Left cardiac atrium (tissue), 4 donors: ENCODE measurements at places on chromosomes 5 and 9. TPM values are rescaled to one million over a fixed set of nuclear protein-coding genes. Genes with fewer than 3 reads are reported as not detected.

FCHO2 gene
- total RNA-seq, result 19.2 TPM

CARTPT gene
- total RNA-seq, result not detected

SPATA6L gene
- 1.3 TPM for total RNA-seq

PDLIM4 gene
- total RNA-seq, result 38.5 TPM

- no peak for DNase-seq
These were observed 13.4 kb upstream of the TNIP1 start for GRCh38 chr5:151094030-151094851.

DNA sequence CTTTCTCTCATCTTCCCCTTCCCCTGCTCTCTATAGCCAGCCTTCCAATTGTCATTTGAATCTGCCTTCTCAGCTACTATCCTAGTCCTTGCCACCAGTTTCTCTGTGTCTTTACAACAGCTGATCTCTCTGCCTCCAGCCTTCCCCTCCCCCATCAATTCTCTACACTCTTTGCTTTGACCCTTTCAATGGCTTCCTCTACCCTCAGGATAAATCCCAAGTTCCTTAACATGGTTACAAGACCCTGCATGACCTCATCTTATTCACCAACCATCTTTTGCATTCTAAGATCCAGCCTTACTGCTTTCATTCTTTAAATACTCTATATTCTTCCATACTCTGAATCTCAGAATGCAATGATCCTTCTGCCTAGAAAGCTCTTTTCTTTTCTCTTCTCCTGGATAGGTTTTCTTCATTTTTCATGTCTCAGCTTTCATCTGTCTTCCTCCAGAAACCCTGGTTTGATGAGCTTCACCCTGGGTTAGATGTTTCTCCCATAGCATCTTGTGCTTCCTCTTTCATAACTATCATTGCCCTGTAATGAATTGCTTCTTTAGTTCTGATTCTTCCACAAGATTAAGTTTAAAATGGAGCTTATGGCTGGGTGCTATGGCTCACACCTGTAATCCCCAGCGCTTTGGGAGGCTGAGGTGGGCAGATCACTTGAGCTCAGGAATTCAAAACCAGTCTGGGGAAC lies 58.6 kb upstream of the ZSWIM6 start:
- no peak for DNase-seq

GRCh38 chr9:23005156-23005555 lies 558.5 kb downstream of the DMRTA1 start:
- DNase-seq, result no peak

- no peak for DNase-seq
These were observed 296.2 kb downstream of the SPATA31D1 start for GRCh38 chr9:82284758-82285157.

GRCh38 chr9:135619599-135619886 lies 19.8 kb downstream of the GLT6D1 start:
- no peak for DNase-seq
